ENCODE measurements at places on chromosomes 5 and 9. TPM values are rescaled to one million over a fixed set of nuclear protein-coding genes. Genes with fewer than 3 reads are reported as not detected.

ANKRD31 gene
- 0.06 TPM for polyA plus RNA-seq

EDIL3 gene
- 0.11 TPM for polyA plus RNA-seq

IL13 gene
- not detected for polyA plus RNA-seq

CSF1R gene
- polyA plus RNA-seq, result 1.2 TPM

SLC34A1 gene
- not detected for polyA plus RNA-seq

SPATA31A3 gene
- not detected for polyA plus RNA-seq

TMEM8B gene
- polyA plus RNA-seq, result 2.8 TPM

SV2C gene
- under 0.01 TPM for polyA plus RNA-seq

SMIM33 gene
- not detected for polyA plus RNA-seq

QSOX2 gene
- 7.5 TPM for polyA plus RNA-seq

RNF208 gene
- 6.1 TPM for polyA plus RNA-seq

NKD2 gene
- polyA plus RNA-seq, result 0.08 TPM

ZBTB34 gene
- polyA plus RNA-seq, result 5.0 TPM

CD274 gene
- polyA plus RNA-seq, result 3.3 TPM

HEMGN gene
- polyA plus RNA-seq, result not detected

MYMK gene
- 0.60 TPM for polyA plus RNA-seq

PCDHA4 gene
- 0.06 TPM for polyA plus RNA-seq

CDKN2B-AS1 gene
- polyA plus RNA-seq, result not detected

ARAP3 gene
- polyA plus RNA-seq, result 2.4 TPM

SLCO6A1 gene
- polyA plus RNA-seq, result not detected

RNF183 gene
- not detected for polyA plus RNA-seq

SLC36A2 gene
- 2.7 TPM for polyA plus RNA-seq

SUSD3 gene
- polyA plus RNA-seq, result 0.65 TPM

HTR1A gene
- polyA plus RNA-seq, result not detected

AGTPBP1 gene
- polyA plus RNA-seq, result 18.5 TPM

DMRT3 gene
- 0.07 TPM for polyA plus RNA-seq

NFIB gene
- polyA plus RNA-seq, result 6.1 TPM

IRX1 gene
- not detected for polyA plus RNA-seq

ARL14EPL gene
- polyA plus RNA-seq, result 0.08 TPM

NSD1 gene
- polyA plus RNA-seq, result 29.9 TPM

BRD3OS gene
- polyA plus RNA-seq, result 1.2 TPM

ANKRD34B gene
- polyA plus RNA-seq, result not detected

PANK3 gene
- 15.5 TPM for polyA plus RNA-seq

CDC20B gene
- polyA plus RNA-seq, result not detected

PLPP7 gene
- polyA plus RNA-seq, result 156 TPM

SPATA6L gene
- polyA plus RNA-seq, result 0.15 TPM

SH2D3C gene
- 5.3 TPM for polyA plus RNA-seq

TMEM174 gene
- not detected for polyA plus RNA-seq

LPAR1 gene
- 7.7 TPM for polyA plus RNA-seq

INPP5E gene
- 4.7 TPM for polyA plus RNA-seq

C5orf34 gene
- polyA plus RNA-seq, result 0.49 TPM

FOXD1 gene
- polyA plus RNA-seq, result 0.29 TPM

NTRK2 gene
- polyA plus RNA-seq, result 1.4 TPM

MLANA gene
- not detected for polyA plus RNA-seq

MUSK gene
- 6.7 TPM for polyA plus RNA-seq
